NCI-H2081 (cell line): ENCODE measurements at places on chromosomes 16 and 17.

GRCh38 chr16:53756275-53756996 lies 52.5 kb downstream of the FTO start:
- DNase-seq: peak; percentile 19

DNA sequence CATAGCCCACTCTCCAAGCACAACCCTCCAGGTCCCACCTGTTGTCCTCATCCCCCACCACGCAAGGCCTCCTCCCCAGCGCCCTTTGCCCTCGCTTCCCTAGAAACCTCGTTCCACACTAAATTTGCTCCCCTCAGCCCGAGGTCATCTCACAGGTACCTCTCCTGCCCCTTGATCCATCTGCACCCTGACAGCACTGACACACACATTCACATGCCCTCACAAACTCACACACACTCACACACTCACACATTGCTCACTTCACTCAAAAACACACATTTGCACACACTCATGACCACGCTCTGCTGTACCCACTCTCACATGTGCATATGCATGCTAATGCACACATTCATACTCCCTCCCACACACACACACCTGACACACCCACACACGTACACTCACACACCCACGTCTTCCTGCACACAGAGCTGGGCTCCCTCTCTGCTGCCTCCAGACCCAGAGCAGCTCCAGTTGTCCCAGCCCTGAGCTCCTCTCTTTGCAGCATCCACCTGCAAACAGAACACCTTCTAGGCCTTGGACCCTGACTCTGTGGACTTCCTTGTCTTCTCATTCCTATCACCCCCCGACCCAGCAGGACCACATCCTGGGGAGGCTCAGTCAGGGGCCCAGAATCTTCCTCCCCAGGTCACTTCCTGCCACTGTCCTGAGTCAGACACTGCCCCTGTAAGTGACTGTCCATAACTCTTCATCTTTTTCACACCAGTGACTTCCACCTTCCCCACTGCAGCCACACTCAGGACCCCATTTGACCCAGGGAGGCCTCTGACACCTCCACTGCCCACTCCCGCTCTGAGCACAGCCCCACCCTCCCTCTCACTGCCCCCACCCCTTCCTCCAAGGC lies 4.9 kb downstream of the ASGR2 start:
- no peak for DNase-seq

DNA sequence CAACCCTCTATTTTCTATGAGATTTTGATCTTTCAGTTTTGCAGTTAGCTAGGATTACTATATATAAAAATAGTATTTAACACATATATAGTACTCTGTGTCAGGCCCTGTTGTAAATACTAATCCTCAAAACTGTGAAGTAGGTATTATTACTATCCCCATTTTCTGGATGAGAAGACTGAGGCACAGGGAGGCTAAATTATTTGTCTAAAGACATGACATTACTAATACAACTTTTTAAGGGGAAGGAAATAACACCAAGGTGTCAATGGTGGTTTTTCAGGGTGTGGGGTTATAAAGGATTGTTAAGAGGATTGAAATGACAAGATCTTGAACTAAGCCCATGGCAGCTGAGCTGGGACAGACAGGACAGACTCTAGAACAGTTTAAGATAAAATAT lies 4.1 kb upstream of the WSB1 start:
- DNase-seq: no peak

DNA sequence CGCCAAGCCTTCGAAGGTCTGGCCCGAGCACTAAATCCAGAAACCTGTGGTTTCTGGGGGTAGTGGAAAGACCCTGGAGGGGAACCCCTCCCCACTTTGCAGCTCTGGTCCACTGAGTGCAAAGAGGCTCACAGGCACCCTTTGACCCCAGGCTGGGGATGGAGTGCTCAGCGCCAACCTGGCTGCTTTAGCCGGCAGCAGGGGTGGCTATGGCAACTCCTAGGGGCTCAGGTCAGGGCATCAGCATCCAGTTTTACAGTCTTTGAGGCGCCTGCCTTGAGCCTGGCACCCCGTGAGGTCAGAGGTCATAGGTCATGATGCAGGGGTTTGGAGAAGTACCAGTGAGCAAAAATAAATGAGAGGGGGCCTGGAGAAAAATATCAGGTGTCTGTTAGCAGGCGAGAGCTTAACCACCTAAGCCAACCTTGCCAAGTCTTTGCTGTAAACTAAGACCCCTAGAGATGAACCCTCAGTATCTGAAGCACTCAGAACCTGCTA lies 17.9 kb downstream of the CA7 start:
- DNase-seq: no peak

DNA sequence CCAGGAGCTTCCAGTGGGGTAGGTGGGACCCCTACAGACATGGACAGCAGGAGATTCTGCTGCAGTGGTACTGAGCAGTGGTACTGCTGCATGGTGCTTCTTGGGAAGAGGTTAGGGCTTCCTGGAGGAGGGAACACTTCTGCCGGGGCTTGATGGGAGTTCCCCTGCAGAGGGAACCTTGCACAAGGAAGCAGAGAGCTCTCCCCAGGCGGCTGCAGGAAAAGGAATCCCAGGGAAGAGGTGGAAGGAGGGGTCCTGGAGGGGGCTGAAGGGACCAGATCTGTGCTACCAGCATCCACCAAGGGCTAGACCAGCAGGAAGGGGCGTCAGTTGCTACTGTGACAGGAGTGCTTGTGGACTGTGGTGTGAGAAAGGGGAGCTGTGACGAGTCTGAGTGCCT lies 10.6 kb downstream of the RIPOR1 start:
- no peak for DNase-seq

GRCh38 chr17:28720247-28720996 lies 637 bp downstream of the RPL23A start:
- peak; percentile 15 for DNase-seq

DNA sequence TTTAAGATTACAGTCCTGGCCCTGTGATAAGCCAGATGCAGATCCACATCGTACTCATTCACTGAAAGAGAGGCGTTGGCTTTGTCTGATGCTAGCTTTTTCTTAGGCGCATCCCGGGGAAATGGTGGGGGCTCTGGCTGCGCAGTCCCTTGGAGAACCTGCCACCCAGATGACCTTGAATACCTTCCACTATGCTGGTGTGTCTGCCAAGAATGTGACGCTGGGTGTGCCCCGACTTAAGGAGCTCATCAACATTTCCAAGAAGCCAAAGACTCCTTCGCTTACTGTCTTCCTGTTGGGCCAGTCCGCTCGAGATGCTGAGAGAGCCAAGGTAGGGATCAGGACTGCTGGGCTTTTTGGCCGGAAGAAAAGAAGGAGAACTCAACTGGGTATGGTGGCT lies 24.0 kb downstream of the POLR2A start:
- DNase-seq: no peak

- no peak for DNase-seq
These were observed 78.7 kb downstream of the GOSR1 start for GRCh38 chr17:30555942-30556341.

- DNase-seq: no peak
These were observed 10.2 kb downstream of the MYO19 start for GRCh38 chr17:36524428-36524876.

DNA sequence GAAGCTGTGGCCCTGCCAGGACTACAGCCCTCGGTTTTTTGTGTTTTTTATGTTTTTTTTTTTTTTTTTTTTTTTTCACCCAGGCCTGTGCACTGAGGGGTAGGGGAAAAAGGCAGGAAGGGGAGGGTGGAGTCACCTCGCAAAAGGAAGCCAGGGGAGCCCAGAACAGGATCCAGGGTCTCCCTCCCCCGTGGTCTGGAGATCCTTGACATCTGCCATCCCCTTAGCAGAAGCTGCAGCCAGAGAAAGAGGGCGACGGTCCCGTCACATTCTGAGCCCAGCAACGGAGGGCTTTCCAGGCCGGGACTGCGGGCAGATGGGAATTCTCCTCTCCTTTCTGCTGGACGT lies 29.1 kb upstream of the PHOSPHO1 start:
- no peak for DNase-seq

DNA sequence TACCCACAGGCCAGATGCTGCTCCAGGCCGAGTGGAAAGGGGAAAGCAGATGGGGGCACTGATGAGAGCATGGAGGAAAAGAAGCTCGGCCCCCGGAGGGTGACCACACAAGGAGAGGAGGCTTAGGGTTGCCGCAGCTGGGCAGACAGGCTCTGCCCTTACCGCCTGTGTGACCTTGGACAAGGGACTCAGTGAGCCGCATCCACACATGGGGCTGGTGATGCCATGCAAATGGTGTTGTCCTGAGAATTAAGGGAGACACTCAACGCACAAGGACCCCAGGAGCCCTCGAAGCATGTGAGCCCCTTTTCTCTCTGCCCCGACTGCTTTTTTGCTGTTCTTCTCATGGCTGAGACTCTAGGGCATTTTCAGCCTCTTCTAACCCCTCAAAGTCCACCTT lies 61.0 kb downstream of the PLXDC1 start:
- no peak for DNase-seq

GRCh38 chr17:31254654-31255053 lies 42.4 kb downstream of the OMG start:
- no peak for DNase-seq

DNA sequence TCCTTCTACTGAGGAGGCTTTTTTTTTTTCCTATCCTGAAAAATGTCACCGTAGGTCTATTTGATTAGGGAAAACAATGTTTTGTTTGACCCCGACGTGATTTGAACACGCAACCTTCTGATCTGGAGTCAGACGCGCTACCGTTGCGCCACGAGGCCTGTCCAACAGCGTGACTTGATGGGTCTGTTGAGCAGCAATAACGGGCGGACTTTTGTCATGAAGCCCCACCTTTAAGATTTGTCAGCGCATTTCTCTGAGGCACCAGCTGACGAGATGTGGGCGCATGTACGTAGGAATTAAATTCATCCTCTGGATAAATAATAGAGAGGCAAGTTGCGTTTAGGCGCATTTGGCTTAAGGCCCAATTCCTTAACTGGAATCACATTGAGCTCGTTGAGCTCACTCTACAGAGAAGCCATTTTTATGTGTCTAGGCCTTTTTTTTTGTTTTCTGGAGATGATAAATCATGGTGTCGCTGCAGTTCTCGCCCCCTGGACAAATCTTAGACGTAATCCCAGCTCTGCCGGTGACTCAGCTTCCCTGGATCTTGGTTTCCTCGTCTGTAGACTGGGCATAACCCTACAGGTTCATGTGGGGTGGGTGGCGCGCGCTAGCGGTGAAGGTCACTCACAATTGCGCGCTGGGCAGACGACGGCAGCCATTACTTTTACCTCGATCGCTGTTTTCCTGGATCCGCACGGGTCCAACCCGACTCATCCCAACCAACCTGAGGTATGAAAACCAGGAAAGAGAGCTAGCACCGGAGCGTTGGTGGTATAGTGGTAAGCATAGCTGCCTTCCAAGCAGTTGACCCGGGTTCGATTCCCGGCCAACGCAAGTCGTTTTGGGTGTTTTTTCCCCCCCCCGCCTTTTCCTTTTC lies 10.6 kb upstream of the AURKB start:
- DNase-seq: peak; percentile 82

DNA sequence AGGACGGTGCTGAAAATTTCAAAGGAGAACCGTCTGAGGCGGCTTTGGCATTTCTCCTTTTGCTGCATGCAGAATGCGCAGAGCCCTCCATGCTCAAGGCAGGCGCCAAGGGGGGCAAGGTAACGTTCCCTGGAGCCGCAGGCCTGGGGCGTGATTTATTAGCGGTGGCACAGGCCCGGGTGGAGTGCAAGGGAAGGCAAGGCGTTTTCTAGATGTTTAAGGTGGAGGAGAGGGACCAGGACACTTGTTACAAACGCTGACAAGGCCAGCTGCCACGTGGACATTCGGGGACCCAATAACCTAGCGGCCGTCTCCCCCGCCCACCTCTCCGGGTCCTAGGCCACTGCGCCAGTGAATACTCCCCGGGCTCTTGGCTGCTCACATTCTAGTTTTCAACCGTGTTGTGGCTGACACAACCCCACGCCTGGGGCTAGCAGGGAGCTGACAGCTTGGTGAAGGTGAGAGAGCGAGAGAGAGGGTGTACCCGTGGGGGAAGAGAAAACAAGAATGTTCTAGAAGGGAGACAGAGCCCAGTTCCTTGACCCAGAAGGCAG lies 250.1 kb downstream of the C16orf95 start:
- DNase-seq: no peak

- DNase-seq: no peak
These were observed 12.7 kb upstream of the ANKFY1 start for GRCh38 chr17:4276514-4276913.

DNA sequence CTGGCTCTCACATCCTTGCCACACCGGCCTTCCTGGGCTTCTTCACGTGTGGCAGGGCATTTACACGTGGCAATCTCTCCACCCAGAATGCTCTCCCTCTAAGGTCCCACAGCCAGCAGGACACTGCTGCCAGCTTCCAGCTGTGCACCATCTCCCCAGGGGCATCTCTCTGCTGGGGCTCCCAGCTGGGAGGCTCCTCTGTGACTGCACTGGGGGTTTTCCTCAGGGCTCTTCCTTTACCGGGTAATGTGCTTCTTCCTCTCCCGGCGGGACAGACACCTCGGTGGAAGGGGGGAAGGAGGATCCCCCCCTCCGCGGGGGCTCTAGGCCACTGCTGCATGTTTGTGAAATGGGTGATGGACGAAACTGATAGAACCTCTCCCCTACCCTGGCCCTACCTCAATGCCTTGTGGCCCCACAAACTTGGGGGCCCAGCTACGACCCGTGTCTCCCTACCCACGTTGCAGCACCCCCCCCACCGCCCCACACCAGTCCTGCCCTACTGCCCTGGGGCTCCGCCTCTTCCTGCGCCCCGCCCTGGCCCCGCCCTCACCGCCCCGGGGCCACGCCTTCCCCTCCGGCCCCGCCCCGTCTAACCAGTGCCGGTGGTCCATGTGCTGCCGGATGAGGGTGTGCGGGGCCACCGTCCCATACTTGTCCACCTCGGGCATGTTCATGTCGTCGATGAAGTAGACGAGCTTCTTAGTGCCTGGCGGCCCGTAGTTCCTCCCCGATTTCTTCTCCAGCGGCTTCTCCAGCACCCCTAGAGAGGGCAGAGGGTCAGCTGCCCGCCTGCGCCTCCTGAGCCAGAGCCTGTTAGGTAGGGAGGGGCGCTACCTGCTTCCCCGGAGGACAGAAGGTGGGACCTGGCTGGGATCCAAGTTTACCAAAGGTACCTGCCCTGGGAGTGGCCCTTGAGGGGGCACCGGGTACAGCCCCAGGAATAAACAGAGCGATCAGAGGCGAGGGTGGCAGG lies 92.6 kb downstream of the DNAH17 start:
- peak; percentile 15 for DNase-seq
